ENCODE measurements at places on chromosomes 11 and 22. TPM values are rescaled to one million over a fixed set of nuclear protein-coding genes. Genes with fewer than 3 reads are reported as not detected.

The MORC2 gene
- total RNA-seq: 9.2 TPM

The RBMXL2 gene
- not detected for total RNA-seq

The RTN3 gene
- 64.3 TPM for total RNA-seq

- DNase-seq: no peak
Measured at GRCh38 chr11:111574373-111575225, 27.6 kb upstream of the SIK2 start.

DNA sequence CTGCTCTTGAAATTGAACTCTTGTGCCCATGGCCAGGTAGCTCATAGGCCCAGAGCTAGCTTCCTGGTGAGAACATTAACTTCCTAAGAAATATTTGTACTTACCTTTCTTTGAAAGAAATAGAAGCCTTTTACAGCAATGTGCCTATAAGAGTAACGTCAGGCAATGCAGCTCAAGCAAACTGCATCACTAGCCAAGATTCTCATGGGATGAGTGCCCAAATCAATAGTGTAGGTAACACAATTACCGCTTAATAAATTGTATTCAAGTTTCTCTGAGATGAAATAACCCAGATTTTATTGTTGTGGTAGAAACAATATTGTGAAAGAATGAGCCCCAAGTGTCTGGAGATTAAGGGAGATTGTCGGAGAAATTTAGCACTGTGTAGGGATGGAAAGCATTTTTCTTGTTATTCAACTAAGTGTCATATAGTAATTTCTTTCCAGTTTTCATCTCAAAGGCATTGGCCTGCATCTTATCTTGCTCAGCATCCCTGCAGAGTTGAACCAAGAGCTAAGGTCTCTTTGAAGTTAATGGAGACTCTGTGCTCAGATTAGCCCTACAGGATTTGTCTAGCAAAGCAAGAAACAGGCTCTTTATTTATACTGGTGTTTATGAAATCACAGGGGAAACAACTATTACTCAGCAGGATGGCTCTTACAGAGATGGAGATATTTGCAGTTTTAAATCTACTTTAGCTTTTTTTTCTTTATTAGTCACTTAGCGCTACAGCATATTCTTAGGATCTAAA lies 321.0 kb upstream of the PDGFD start:
- peak; percentile 16 for DNase-seq

DNA sequence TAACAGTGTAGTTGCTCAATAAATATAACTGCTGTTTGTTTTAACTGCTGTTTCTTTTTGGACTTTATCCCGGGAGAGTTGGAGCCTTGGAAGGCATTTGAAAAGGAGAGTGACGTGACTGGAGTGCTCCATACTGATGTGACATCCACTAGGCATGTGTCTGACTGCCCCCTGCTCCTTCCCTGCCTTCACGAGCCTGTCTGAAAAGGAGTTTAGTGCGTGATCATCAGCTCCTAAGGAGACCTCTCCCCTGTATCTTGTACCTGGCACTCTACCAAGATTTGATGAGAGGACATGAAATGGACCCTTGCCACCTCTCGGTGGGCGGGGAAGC lies 22.9 kb downstream of the ZBTB16 start:
- DNase-seq: no peak

DNA sequence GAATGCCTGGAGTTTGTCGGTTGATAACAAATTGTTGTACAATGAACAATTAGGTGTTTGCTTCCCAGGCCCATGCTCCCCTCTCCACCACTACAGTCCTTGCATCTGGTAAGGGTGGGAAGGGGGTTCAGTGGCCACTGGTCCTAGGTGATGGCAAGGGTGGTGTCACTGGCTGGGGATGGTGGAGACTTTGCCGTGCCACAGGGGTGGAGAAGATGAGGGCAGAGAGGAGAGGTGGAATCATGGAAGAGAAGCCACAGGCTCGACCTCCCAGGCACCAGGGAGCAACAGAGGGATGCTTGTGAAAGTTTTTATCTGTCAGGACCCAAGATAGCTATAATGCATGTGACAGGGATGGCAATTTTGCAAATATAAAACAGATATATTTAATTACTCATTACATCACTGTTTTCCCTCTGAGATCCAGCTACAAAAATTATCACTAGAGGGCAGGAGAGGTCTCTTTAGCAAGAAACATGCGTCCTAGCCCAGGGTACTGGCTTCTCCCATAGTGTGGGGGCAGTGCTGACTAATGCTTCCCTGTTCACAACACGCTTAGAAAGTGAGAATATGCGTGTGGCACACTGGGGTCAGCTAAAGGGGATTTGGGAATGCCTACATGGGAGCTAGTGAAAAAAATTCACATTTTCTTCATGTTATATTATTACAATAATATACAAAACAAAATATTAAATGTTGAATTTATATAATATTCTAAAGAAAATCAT lies 49.0 kb upstream of the AMPD3 start:
- DNase-seq: peak; percentile 73
